ENCODE measurements at places on chromosomes 2 and 18. TPM values are rescaled to one million over a fixed set of nuclear protein-coding genes. Genes with fewer than 3 reads are reported as not detected.

Gene IGFBP5
- total RNA-seq, result 508 TPM

Gene FHOD3
- total RNA-seq, result 49.9 TPM

Gene NDC80
- 10.5 TPM for total RNA-seq

Gene CYP26B1
- total RNA-seq, result 12.8 TPM

Gene CDH7
- 40.7 TPM for total RNA-seq

Measured in camera-type eye (tissue), 1 donor.